ENCODE measurements at places on chromosomes 1 and 21.

- DNase-seq: no peak
Observed at GRCh38 chr1:85351202-85351828, 74.9 kb upstream of the BCL10 start.

- DNase-seq: no peak
Observed at GRCh38 chr1:186518822-186519381, 58.0 kb upstream of the PDC start.

DNA sequence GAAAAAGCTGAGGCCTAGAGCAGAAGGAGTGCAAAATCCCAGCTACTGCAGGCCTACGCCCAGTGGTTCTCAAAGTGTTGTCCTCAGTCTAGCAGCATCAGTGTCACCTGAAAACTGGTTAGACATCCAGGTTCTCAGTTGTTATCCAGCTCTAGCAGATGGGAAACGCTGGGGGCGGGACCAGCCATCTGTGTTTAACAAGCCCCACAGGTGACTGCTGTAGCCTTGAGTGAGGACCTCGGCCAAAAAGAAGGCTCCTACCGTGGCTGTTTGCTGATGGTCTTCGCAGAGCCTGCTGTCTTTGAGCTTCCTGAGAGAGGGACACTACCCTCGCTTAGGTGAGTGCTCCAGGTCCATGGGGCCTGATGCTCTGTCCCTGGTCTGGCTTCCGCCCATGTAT is 69.7 kb downstream of the LRRN2 start:
- no peak for DNase-seq

DNA sequence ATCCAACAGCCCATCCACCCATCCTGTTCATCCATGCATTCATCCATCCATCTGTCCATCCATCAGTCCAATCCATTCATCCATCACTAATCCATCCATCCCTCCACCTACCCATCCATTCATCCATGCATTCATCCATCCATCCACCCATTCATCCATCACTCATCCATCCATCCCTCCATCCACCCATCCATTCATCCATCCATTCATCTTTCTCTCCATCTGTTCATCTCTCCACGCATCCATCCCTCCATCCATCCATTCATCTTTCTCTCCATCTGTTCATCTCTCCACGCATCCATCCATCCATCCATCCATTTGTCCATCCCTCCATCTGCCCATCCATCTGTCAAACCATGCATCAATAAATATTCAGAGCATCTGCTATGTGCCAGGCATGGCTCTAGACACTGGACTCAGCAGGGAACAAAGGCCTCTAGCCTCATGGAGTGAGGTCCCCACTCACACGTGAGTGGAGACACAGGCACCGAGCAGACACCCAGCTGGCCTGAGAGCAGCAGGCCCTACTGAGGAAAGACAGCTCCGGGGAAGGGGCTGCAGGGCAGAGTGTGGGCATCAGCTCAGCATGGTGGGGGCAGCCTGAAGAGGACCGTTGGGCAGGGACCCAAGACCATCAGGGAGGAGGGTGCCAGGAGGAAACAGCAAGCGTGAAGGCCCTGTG is 9.6 kb downstream of the KRTAP10-1 start:
- DNase-seq: no peak

- no peak for DNase-seq
Observed at GRCh38 chr1:183872403-183872802, 67.5 kb downstream of the RGL1 start.

DNA sequence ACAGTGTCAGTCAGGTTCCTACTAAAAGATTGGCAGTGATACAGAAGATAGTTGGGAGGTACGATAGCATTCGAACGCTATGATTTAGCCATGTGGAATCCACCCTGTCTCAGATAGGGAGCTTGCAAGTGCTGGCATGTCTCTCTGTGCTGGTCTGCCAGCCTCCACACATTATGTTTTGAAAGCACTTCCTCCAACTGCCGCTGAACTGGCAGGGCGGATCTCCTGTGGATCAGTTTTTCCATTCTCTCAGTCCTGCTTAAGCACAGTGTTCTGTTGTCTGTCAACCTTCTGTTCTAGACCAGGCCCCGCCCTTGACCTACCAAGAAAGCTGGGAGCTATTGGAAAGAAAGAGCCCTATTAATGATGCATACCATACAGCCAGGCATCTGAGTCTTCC is 65.5 kb upstream of the PALMD start:
- DNase-seq: no peak

DNA sequence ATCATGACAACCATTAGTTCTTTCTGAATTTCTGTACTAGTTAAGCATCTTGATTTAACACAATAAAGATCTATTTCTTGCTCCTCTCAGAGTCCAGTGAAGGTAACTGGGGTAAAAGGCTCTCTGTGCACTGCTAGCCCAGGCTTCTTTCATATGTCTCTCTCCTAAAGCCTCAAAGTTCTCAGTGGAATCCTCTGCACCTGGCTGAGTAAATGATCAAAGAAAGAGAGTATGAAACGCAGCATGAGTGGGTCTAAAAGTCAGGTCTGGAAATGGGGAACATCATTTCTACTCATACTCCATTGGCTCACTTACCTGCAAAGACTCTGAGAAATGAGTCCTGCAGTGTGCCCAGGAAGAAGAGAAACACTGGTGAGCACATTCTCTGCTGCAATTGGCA is 418.5 kb downstream of the PTPRC start:
- no peak for DNase-seq

GRCh38 chr1:27383039-27383605 is at the start of gene CD164L2:
TSS of gene CD164L2 (minus strand) at chr1:27383333. CDS start at chr1:27383239, 94 bp downstream.
- no peak for DNase-seq

DNA sequence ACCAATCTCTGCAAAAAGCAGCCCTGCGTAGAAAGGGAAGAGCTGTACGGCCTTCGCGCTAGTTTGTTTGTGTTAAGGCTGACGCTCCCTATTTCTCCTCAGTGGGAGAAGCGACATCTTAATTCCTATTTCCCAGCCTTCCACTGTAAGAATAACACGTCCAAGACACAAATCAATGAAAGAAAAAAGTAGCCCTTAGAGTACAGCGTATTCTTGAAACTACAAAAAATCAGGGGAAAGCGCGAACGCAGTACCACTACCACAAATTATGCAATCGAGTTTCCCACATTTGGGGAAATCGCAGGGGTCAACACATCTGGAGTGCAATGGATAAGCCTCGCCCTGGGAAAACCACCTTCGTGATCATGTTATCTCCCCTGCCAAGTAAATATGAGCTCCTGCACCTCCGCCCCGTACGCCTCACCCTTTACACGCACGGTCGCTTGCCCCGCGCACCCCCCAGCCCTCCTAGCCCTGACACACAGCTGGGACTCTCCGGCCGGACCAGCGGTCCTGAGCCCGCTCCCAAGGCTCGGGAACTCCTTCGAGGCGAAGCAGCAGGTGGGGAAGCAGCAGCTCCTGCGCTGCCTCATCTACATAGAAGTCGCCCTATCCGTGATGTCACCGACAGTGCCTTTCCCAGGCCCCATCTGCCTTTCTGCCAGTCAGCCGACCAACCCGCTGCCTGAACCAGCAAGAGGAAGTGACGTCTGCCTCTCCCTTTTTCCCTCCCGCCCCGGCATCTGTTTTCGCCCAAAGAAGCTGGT is 94.7 kb downstream of the PPIAL4G start:
- DNase-seq: peak; percentile 87

GRCh38 chr21:41451753-41452676 is 26.0 kb downstream of the MX1 start:
- DNase-seq: no peak

GRCh38 chr1:38093569-38094520 is 47.3 kb upstream of the POU3F1 start:
- no peak for DNase-seq

DNA sequence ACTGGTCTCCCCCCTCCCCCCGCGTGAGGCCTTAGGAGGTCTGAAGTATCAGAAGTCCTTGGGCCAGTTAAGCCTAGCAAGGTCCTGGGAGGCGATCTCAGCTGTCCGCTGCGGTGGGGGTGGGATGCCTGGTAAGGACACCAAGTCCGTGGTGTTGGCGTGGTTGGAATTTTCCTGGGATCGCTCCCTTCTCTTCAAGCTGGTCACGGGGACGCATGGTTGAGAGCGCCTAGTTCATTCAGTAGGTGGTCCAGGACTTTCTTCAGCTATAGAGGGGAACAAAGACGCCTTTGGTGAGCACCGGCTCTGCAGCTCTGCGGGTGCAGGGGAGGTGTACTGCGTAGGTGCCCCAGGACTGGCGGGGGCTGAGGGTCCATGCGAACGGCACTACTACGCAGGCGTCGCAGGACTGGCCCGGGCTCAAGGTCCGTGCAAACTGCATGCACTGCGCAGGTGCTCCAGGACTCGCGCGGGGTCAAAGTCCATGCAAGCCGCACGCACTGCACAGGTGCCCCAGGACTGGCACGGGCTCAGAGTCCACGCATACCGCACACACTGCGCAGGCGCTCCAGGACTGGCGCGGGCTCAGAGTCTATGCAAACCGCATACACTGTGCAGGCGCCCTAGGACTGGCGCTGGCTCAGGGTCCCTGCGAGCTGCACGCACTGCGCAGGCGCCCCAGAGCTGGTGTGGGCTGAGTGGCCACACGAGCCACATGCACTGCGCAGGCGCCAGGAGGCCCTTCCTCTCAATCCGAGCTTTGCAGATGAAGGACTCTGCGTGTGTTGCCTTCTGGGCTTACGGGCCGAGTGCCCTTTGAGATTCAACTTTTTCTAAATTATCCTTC is 36.6 kb upstream of the HMGN1 start:
- peak; percentile 29 for DNase-seq

GRCh38 chr21:44549525-44550211 is 1.6 kb downstream of the KRTAP10-2 start:
- no peak for DNase-seq

DNA sequence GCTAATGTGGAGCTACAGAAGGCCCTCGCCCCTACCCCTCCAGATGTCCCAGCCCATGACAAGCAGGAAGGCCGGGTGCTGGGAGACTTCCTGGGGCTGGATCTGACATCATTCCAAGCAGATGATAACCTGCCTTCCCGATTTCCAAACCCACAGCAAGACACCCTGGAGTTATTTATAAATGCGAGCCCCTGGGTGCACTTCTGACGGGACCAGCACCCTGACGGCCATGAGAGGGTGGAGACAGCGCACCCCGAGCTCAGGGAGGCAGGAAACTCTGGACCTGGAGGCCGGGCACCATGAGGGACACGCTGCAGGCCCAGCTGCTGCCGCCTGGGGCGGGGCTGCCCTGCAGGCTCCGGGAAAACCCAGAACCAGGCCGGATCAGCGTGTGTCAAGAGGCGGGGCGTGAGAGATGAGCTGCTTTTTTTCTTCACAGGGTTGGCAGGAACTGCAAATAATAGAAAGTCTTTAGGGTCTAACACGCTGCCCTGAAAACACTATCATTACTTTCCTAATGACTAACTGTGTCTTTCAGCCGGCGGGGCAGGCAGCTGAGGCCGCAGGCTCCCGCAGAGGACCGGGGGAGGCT is 2.5 kb upstream of the PCBP3 start:
- DNase-seq: peak; percentile 23

- peak; percentile 20 for DNase-seq
Observed at GRCh38 chr1:196148367-196148970, 459.8 kb downstream of the KCNT2 start.

- DNase-seq: no peak
Observed at GRCh38 chr1:245180496-245181157, 25.8 kb downstream of the KIF26B start.

GRCh38 chr1:180525715-180526039 is 23.3 kb upstream of the ACBD6 start:
- no peak for DNase-seq

- DNase-seq: no peak
Observed at GRCh38 chr21:46048926-46049889, 48.7 kb upstream of the COL6A2 start.

DNA sequence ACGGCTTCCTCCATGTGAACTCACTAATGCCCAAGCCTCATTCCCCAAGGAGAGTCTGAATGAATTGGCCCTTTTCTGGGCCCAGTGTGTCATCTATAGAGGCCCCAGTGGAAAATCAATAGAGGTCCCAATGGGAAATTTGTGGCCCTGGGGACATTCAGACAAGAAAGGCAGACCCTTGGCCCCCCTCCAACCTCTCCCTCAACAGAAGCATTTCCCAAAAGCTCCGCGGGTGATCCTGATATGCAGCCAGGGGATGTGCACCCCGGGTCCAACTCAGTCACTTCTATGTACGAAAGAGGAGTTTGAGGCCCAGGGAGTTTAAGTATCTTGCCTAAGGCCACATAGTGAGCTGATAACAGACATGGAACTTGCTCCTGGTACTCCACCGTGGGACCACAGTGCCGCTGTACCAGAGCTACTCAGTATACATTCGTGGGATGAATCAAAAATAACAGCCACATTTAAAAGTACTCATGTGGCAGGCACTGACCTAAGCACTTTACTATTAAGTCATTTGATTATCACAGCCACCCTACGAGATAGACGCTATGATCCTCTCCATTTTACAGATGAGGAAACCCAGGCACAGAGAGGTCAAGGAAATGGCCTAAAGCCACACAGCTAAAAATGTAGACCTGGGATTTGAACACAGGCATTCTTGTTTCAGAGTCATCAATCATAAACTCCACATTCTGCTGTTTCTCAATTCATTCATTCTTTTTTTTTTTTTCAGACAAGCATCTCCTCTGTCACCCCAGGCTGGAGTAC is 8.5 kb downstream of the EPHA2 start:
- no peak for DNase-seq

GRCh38 chr1:13583966-13584791 is 547 bp downstream of the PDPN start:
- no peak for DNase-seq

GRCh38 chr1:172699695-172700227 is 40.9 kb downstream of the FASLG start:
- no peak for DNase-seq

DNA sequence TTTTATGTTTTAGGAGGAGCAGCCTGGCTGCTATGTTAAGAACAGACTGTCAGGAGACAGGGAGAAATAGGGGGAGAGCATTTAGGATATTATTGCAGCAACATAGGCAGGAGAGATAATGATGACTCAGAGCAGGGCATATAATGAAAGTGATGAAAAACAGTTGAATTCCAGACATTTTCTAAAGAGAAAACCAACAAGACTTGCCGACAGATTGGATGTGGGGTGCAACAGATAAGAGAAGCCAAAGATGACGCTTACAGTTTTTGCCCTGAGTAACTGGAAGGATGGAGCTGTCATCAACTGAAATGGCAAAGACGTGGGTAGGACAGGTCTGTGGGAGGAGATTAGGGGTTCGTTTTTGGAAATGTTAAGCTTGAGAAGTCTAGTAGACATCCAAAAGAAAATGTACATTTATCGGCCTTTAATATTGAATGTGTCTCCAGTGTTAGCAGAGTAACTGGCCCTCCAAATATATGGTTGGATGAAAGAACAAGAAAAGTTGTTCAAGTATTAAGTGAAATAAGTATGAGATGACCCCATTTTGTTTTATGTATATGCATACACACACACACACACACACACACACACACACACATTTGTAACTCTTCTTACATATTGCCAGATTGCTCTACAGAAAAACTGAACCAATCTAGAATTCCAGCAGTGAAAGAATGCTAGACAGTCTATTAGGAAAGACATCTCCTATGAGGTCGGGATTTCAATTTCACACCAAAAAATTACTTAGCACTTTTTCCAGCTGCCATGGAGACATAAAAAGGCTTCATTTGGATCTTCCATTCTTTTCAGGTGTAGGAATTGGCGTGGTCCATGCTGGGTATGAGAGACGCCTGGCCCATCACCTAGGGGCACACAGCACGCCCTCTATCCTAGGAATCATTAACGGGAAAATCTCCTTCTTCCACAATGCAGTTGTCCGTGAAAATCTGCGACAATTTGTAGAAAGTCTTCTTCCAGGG is 17.2 kb downstream of the DNAJC16 start:
- no peak for DNase-seq

GRCh38 chr1:97685360-97685759 is 235.5 kb downstream of the DPYD start:
- no peak for DNase-seq
